Heart left ventricle (tissue), 16 donors: ENCODE measurements at places on chromosomes 5 and 9. TPM values are rescaled to one million over a fixed set of nuclear protein-coding genes. Genes with fewer than 3 reads are reported as not detected.

Gene PCDHB15
- 5.6 TPM for total RNA-seq

Gene QRFP
- not detected for total RNA-seq

Gene LCN2
- total RNA-seq, result 5.8 TPM

Gene POU5F2
- total RNA-seq, result 0.63 TPM

Gene SLC34A3
- total RNA-seq, result not detected

Gene TNFSF8
- total RNA-seq, result 0.31 TPM

Gene COX7C
- total RNA-seq, result 1,913 TPM

DNA sequence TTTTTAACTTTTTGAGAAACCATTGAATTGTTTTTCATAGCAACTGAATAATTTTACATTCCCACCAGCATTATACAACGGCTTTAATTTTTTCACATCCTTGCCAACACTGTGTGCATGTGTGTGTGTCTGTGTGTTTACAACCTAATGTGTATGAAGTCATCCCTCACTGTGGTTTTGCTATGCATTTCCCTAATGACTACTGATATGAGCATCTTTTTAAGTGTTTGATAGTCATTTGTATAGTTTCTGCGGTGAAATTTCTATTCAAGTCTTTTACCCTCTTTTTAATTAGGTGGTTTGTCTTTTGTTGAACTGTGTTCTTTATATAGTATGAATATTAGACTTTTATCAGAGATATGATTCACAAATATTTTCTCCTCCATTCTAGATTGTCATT is 263.1 kb upstream of the COX7C start:
- DNase-seq, result no peak

- no peak for DNase-seq
Observed at GRCh38 chr9:135739271-135740220, 37.6 kb downstream of the KCNT1 start.

- DNase-seq, result no peak
Observed at GRCh38 chr9:119667916-119668315, 298.7 kb upstream of the BRINP1 start.

GRCh38 chr9:2013743-2014475 is 1.2 kb upstream of the SMARCA2 start:
- DNase-seq, result no peak

GRCh38 chr9:15220658-15221318 is 86.2 kb downstream of the TTC39B start:
- DNase-seq, result no peak

GRCh38 chr5:157900644-157901043 is 41.7 kb upstream of the CLINT1 start:
- no peak for DNase-seq

- no peak for DNase-seq
Observed at GRCh38 chr5:139924294-139925215, 118.5 kb downstream of the NRG2 start.

DNA sequence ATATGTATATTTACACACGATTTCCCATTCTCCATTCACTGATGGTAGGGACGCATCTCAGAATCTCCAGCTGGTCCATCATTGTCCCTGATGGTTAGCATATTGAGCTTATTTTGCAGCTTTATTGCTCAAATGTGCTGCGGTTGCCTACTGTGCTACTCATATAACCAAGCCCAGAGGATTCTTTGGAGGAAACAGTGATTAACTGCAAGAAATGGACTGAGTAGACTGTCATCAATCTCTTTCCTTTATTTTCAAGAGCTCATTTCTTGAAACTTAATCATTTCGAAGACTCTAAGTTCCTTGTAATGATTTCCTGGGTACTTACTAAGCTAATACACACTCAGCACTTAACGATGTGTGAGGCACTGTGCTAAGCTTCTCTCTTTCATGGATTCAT is 119.0 kb downstream of the MAT2B start:
- DNase-seq, result no peak

GRCh38 chr5:174397206-174397605 is 327.2 kb upstream of the MSX2 start:
- no peak for DNase-seq

- no peak for DNase-seq
Observed at GRCh38 chr5:92309336-92309991, 926.3 kb upstream of the ARRDC3 start.

DNA sequence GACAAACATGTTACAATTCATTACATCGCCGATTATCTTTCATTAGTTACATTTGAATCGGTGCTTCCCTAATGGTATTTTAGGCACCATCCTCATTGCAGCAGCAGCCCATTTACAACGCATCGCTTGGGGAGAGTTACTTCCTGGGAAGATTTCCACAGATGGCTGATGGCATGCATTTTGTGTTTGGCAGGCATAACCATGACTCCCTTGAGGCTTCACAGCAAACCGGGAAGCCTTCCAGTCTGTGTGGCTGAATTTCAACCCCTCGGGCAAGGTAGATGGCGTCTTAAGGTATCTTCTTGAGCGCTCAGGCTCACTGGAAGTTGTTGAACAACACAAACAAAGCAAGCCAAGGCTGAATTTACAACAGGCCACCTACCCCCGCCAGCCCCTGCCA is 1.6 kb upstream of the DNAH5 start:
- DNase-seq, result no peak

- DNase-seq, result no peak
Observed at GRCh38 chr5:5418006-5418405, 4.5 kb upstream of the ICE1 start.

- DNase-seq, result no peak
Observed at GRCh38 chr5:158709279-158709678, 390.4 kb downstream of the EBF1 start.

- no peak for DNase-seq
Observed at GRCh38 chr9:99579964-99580363, 241.7 kb upstream of the NR4A3 start.
